ENCODE measurements at places on chromosomes 4 and X.

DNA sequence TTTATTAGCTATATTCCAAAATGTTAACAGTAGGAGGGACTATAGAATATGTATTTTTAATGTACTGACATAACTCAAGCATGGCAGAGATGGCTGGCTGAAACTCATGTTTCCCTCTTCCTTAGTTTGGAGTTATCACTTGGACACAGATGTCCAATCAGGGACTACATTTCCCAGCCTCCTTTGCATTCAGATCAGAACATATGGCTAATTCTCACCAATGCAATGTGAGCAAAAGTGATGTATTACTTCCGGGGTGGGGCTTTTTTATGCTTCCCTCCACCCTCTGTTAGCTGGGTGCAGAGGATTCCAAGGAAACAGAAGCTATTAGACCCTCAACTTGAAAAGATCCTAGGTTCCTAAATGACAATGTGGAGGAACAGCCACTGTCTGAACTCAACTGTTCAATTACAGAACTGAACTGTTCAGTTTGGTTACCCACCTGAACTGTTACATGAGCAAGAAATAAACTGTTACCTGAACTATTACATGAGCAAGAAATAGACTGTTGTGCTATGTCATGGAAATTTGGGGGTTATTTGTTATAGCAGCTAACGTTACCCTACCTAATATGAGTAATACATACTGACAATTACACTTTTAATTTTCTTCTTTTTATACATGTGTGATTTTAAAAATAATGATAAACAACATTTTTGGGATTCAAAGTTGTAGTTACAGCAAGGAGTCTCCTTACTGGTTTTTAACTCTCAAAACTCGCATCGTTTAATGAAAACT, 29.6 kb upstream of the ERVMER34-1 start:
- DNase-seq: no peak

DNA sequence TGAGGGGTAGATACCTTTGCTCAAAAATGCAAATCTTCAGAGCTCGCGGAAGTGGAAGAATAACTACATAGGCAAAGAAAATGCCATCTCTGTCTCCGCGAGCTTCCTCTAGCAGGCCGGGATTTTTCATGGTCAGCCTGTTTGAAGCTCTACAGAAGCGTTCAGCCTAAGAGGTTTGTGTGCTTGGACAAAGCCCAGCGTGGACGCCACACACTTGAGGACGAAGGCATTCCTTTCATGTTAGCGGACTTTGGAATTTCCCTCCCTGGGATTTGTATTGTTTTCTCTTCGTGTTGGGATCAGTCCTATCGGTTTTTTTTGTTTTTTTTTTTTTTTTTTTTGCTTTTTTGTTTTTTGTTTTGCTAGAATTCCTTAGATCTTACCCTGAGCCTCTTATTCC, 53.7 kb downstream of the SMIM31 start:
- DNase-seq: no peak

DNA sequence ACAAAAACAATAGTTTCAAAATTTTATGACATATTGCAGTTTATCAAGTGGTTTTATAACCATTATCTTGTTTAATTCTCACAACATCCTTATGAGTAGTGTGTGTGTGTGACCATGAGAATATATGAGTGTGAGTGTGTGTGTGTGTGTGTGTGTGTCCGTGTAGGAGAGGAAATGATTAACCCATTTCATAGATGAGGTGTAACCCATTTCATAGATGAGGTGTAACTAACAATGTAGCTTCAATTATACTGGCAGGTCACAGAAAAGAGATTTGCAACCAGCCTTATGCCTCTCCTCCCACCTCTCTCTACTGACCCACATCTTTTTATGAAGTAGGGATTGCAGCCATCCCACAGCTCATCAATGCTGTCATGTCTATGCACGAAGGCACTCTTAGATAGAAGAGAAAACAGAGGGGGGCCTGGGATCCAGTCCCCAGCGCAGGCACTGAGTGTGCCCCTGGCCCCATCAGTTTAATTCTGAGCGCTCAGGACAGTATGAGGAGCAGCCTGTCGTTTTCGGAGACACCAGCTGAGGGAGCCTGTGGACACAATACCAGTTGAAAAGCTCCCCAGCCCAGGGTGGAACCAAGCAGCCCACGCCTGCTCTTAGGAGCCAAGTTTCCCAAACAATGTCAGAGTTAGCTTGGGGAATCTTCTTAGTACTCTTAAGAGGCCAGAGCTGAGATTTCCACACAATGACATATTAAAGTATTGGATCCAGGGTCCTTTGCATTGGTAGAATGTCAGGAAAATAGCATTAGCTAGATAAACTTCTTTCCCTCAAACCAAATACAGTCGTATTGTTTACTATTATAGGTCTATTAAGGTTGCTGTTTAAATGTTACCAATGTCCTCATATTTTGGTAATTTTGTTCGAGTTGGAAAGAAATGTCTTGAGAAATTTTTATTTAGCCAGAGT, 88.6 kb downstream of the PALLD start:
- peak; percentile 83 for DNase-seq

- no peak for DNase-seq
Observed at GRCh38 chr4:89284828-89285227, 22.8 kb downstream of the GPRIN3 start.

DNA sequence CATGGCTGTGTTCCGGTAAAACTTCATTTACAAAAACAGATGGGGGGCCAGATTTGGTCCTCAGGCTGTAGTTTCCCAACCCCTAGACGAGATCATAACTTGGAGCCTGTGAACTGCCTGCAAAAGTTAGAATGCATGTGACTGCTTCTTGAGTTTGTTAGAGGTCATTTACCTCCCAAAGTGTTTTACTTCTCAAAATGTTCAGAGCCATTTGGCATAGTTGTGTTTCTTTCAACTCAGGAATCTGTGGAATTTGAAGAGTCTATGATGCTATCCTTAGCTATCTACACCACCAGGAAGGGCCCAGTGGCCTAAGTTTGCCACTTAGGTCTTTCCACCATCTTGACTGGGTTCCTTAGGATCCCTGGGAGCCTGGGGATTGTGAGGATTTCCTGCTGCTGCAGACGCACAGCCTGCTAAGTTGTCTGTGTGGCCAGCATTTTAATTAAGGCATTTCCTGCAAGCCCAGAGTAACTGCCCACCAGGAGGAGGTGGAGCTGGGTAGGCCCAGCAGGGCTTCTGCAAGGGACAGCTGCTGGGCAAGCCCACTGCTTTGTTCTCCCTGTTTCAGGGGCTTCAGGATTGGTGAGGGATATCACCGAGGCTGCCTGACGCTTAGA, 53.1 kb downstream of the CCNI start:
- no peak for DNase-seq

DNA sequence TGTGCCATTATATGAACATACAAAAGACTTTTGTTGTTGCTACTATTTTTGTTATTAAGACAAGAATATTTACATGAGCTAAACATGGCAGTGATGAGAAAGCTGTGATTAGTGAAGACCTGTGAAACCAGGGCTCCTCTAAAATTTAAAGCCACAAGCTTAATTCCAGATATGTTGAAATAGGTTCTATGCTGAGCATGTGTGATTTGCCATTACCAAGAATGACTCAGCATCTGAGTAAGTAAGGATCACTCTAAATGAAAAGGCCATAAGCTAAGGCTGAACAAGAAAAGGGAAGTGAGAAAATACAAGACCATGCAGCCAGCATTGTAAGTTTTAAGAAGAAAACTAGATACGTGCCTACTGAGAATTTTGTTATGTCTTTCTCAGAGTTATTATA, 75.9 kb upstream of the CAMK2D start:
- DNase-seq: no peak

DNA sequence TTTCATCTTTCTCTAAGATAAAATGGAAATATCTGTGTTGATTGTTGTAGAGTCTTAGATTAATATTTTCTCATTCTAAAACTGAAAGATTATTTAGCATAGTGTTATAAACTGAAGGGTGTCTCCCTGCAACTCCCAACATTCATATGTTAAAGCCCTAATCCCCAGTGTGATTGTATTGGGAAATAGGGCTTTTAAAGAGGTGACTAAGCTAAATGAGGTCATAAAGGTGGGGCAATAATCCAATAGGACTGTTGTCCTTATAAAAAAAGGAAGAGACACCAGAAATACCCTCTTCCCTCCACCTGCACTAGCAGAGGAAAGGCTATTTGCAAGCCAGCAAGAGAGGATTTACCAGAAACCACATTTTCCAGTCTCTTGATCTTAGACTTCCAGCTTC, 1626.4 kb downstream of the C4orf33 start:
- DNase-seq: no peak

GRCh38 chr4:10172278-10172921, 55.8 kb upstream of the WDR1 start:
- DNase-seq: no peak

DNA sequence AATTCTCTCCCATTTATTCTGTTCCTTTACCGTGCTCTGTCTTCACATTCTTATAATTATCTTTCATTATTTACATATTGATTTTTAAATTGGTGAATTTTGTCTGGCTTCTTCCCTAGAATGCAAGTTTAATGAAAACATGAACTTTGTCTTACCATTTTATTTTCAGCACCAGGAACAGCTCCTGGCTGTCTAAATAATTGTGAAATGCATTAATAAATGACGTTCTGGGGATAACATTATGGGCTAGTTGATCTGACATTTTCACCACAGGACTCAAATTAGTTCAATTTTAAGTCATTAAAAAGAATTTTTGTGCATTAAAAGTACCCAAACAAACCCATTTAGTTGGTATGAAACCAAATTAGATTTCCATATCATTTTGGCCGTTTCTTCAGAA, 97.5 kb downstream of the KCTD8 start:
- DNase-seq: no peak

- no peak for DNase-seq
Observed at GRCh38 chrX:125094901-125095300, 224.8 kb upstream of the TEX13C start.

DNA sequence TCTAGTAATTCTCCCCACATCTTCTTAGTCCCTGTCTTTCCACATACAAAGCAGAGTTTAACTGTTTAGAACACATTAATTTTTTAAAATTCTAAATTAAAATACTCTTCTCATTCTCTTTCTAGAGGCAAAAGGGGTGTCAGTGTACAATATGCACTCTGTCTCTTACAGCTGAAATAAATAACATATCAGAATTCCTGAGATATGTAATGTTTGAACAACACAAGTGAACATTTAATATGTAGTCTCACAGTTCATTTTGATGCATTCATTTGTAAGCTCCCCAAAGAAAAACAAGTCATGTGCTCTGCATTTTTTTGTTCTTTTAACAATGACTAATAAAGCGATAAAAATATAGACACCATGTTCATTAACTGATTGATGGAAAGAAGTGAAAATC, 19.7 kb upstream of the SULT1B1 start:
- no peak for DNase-seq

DNA sequence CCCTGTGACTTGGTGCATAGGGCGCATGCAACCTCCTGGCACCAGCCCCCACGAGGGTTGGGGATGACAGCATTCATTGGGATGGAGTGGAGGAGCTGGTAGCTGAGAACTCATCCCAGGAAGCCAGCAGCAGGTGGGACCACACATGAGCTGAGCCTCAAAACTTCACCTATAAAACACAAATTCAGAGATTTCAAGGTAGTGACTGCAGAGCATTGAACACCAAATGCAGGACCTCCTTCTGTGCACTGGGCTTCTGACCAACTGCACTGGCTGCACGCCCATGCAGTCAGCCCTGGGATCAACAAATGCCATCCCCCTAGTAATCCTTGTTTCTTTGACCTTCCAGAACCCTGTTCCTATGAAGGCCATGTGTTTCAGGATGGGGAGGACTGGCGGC, 197.8 kb downstream of the FRAS1 start:
- DNase-seq: no peak

DNA sequence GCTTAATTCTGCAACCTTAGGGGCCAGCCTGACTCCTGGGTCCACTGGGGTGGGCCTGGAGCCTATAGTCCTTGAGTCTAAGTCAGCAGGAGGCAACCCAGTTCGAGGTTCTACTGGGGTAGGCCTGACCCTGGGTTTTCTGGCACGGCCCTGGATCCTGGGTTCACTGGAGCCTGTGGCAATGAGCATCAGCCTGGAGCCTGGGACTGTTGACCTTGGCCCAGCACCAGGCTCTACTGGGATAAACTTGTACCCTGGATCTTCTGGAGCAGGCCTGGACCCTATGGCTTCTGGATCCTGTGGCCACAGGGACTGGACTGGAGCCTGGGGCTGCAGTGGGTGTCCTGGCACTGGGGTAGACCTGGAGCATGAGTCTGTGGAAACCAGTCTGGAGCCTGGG, 874.3 kb upstream of the INTU start:
- DNase-seq: no peak

- no peak for DNase-seq
Observed at GRCh38 chr4:175280153-175280552, 362.0 kb downstream of the ADAM29 start.

DNA sequence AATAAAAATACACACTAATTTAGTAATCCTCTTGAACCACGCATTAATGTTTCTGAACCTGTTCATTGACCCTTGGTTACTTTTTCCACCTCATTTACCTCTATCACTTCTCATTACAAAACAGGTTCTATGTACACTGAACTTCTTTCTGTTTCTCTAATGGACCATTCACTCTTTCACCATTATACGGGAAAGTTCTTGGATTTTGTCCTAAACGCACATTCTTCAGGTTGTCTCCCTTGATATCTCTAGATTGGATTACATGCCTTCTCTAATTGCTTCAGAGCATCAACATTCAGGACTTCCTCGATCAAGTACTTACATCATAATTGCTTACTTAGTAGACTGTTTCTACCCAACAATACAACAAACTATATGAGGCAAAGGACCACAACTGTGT, 359.4 kb upstream of the FSTL5 start:
- no peak for DNase-seq

GRCh38 chr4:37737466-37737865, 51.3 kb upstream of the RELL1 start:
- no peak for DNase-seq

GRCh38 chr4:26455571-26455970, 34.7 kb downstream of the CCKAR start:
- no peak for DNase-seq

DNA sequence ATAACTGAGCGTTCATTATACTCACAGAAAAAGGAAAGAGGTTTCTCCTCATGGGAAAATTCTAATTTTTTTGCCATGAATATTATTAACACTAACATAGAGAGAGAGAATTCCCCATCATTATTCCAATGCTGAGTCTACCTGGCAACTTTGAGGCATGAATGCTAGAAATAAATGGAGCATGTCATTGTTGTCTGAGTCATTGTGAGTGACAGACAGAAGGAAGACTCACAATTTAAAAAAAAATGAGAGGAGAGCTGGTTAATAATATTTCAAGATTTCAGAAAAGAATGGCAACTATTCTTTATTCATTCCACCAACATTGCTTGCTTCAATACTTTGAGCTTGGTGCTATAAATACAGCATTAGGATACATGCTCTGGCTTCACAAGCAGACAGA, 170.4 kb upstream of the HS3ST1 start:
- no peak for DNase-seq

- no peak for DNase-seq
Observed at GRCh38 chr4:71366766-71367165, 27.9 kb downstream of the SLC4A4 start.

Measured in gastrocnemius medialis (tissue), 4 donors.